Spinal cord (tissue), 10 donors: ENCODE measurements at places on chromosomes 3 and 15.

- no peak for DNase-seq
Measured at GRCh38 chr15:80151148-80151547, 1.7 kb upstream of the FAH start.

- DNase-seq, result no peak
Measured at GRCh38 chr15:92184679-92185230, 208.9 kb upstream of the ST8SIA2 start.

- DNase-seq, result peak; percentile 93
Measured at GRCh38 chr3:147391781-147392624, 14.3 kb downstream of the ZIC4 start.

DNA sequence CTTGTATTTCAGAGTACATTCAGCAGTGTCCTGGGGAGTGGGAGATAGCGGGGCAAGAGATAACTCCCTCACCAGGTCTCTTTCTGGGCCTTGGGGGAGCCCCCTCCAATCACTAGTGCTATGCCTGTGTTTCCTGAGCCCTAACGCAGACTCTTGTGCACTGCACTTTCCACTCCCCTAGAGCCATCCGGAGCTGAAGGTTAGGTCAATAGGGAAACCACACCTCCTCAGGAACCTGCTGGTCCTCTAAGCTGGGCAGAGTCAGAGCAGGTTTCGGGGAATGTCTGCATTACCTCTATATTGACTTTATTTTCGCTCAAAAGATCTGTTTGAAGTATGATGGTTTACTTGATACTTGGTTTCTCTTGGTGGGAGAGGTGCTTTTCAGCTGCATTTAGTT lies 617.0 kb upstream of the ROBO1 start:
- no peak for DNase-seq

- no peak for DNase-seq
Measured at GRCh38 chr15:61938249-61938648, 122.0 kb downstream of the VPS13C start.
